Neural progenitor cell (in vitro differentiated cells): ENCODE measurements at places on chromosomes 6 and 20.

GRCh38 chr6:42417641-42418112 lies 34.0 kb downstream of the TRERF1 start:
- peaks cover 23% of the 10 kb centered on the region for H3K4me1 ChIP-seq
- DNase-seq = no peak
- no peaks in the 10 kb centered on the region for H3K27me3 ChIP-seq
- H3K36me3 ChIP-seq = no peaks in the 10 kb centered on the region
- H3K27ac ChIP-seq = no peak overlapping the region

DNA sequence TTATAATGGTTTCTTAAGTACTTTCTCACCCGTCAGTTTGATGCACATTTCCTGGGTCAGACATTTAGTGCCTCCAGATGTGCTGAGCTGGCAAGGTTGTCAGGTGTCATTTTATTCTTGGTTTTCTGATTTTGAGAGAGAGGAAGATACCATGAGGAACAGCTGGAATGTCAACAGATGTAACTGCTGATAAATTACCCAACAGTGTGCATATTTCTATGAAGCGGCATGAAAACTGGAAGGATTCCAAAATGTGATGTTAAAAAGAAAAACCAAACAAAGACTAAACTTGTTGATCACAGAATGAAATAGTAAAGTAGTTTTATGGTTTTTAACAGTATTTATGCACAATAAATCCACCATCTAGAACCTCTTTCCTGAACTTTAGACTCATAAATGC lies 447.3 kb downstream of the HDGFL1 start:
- no peaks in the 10 kb centered on the region for H3K36me3 ChIP-seq
- no peaks in the 10 kb centered on the region for H3K4me1 ChIP-seq
- H3K4me3 ChIP-seq = no peak overlapping the region
- no peaks in the 10 kb centered on the region for H3K27me3 ChIP-seq
- no peak for DNase-seq

DNA sequence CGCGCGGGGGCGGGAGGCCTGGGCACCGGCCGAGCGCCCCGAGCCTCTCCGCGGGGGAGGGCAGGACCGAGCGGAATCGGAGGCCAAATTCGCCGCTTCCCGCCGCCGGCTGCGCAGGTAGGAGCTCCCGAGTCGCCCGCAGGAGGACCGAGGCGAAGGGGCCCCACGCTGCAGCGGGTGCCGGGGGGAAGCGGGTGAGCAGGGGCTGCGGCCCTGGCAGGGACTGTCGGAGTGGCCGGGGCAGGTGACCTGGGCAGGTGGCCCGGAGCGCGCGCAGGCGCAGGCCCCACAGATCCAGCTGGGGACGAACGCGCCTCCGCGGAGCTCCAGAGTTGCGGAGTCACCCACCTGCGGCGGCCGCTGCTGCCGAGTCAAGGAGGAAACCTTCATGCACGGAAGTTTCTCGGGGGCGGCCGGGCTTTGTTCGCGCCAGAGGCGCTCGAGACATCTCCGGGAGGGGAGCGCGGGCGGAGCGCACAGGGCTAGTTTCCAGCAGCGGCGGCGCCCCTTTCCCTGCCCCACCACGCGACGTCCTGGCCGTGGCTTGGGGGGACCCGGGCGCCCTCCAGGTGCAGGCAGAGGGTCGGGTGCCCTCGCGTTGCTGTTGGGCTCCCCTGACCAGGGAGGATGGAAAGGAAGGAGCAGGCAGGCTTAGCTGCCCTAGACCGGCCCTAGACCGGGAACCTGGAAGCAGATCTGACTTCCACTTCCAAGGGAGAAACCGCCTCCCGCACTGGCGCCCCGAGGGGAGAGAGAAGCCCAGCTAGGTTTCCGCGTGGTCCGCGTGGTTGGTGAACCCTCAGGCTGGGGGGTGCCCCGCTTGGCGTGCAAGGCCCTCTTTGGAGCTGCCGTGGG lies 590 bp downstream of the SLCO4A1 start:
- peak overlapping the region; percentile 64 for H3K4me3 ChIP-seq
- peak; percentile 57 for DNase-seq
- H3K27me3 ChIP-seq = peaks cover 79% of the 10 kb centered on the region
- peaks cover 9% of the 10 kb centered on the region for H3K4me1 ChIP-seq

DNA sequence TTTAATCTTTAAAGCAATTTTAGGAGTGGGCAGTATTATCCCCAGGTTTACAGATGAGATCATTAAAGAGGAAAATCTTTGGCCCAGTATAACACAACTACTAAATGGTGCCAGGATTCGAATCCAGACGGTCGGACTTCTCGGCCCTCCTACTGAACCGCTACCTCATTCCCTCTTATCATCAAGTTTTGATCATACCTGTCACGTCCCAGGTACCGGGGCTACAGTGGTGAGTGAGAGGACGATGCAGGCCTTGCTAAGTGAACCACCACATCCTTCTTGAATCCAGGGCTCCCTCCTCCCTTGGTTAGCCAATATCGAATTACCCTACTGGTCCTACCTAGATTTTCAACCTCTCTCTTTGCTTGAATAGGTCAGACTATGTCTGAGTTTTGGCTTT lies 78.1 kb upstream of the PBOV1 start:
- no peak overlapping the region for H3K4me3 ChIP-seq
- no peaks in the 10 kb centered on the region for H3K36me3 ChIP-seq
- H3K27ac ChIP-seq = no peak overlapping the region
- DNase-seq = no peak
- H3K4me1 ChIP-seq = peaks cover 4% of the 10 kb centered on the region
- no peaks in the 10 kb centered on the region for H3K27me3 ChIP-seq

- no peak overlapping the region for H3K27ac ChIP-seq
- H3K36me3 ChIP-seq = no peaks in the 10 kb centered on the region
- peak; percentile 17 for DNase-seq
- H3K27me3 ChIP-seq = no peaks in the 10 kb centered on the region
- H3K4me1 ChIP-seq = peaks cover 22% of the 10 kb centered on the region
Observed at GRCh38 chr20:23508449-23509229, 17.7 kb downstream of the CST8 start.

- no peak overlapping the region for H3K27ac ChIP-seq
- peaks cover 13% of the 10 kb centered on the region for H3K4me1 ChIP-seq
- peak overlapping the region; percentile 89 for H3K4me3 ChIP-seq
- no peaks in the 10 kb centered on the region for H3K27me3 ChIP-seq
- peak; percentile 34 for DNase-seq
- H3K36me3 ChIP-seq = peaks cover 21% of the 10 kb centered on the region
Observed at GRCh38 chr20:43459022-43459942, 1.6 kb downstream of the SRSF6 start.

DNA sequence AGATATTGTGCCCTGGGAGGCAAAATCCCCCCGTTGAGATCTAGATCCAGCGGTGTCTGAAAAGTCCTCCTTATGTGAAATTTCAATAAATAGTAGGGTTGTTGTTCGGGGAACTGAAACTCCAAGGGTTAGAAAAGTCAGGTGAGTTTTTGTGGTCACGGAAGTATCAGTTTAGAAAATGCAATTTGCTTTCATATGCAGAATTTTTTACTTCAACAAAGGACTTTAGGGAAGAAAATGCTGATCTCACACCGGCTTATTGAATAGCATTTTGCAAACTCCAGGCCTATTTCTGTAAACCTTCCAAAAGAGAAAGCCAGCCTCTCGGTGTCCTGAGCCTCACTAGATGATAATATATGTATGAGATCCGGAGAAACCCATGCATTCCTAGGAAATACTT lies 254.7 kb downstream of the TSHZ2 start:
- H3K4me3 ChIP-seq = no peak overlapping the region
- no peak overlapping the region for H3K27ac ChIP-seq
- no peak for DNase-seq
- H3K27me3 ChIP-seq = no peaks in the 10 kb centered on the region

- H3K27ac ChIP-seq = peak overlapping the region; percentile 78
- no peaks in the 10 kb centered on the region for H3K36me3 ChIP-seq
- peak overlapping the region; percentile 44 for H3K4me3 ChIP-seq
- peaks cover 15% of the 10 kb centered on the region for H3K27me3 ChIP-seq
Observed at GRCh38 chr6:35216851-35217811, 3.4 kb downstream of the SCUBE3 start.

DNA sequence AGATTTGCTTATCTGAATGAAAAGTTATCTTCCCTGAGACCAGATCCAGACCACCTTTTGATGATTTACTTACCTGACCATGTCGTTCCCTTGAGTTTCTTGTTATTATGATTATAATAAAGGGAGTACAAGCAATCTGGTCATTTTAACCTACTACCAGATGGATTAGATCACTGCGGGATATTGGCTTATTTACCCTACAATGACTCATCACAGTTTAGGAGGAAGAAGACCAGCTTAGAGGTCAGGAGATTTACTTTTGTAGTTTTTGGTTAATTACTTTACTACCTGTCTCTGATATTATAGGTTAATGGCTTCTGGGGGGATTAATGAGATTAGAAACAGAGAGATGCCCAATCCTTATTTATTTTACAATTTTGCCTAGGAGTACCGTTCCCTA lies 10.7 kb downstream of the PKIB start:
- H3K27ac ChIP-seq = no peak overlapping the region
- no peaks in the 10 kb centered on the region for H3K36me3 ChIP-seq
- no peak for DNase-seq
- H3K4me1 ChIP-seq = no peaks in the 10 kb centered on the region
- H3K4me3 ChIP-seq = no peak overlapping the region
